MV-4-11 (cell line): ENCODE measurements at places on chromosomes 16 and 17.

- DNase-seq, result no peak
Observed at GRCh38 chr16:89607937-89608740, 5.3 kb upstream of the DPEP1 start.

GRCh38 chr16:66898207-66898606 lies 17.9 kb downstream of the PDP2 start:
- no peak for DNase-seq

- peak; percentile 97 for DNase-seq
Observed at GRCh38 chr17:45345554-45346215, 28.9 kb upstream of the MAP3K14 start.

DNA sequence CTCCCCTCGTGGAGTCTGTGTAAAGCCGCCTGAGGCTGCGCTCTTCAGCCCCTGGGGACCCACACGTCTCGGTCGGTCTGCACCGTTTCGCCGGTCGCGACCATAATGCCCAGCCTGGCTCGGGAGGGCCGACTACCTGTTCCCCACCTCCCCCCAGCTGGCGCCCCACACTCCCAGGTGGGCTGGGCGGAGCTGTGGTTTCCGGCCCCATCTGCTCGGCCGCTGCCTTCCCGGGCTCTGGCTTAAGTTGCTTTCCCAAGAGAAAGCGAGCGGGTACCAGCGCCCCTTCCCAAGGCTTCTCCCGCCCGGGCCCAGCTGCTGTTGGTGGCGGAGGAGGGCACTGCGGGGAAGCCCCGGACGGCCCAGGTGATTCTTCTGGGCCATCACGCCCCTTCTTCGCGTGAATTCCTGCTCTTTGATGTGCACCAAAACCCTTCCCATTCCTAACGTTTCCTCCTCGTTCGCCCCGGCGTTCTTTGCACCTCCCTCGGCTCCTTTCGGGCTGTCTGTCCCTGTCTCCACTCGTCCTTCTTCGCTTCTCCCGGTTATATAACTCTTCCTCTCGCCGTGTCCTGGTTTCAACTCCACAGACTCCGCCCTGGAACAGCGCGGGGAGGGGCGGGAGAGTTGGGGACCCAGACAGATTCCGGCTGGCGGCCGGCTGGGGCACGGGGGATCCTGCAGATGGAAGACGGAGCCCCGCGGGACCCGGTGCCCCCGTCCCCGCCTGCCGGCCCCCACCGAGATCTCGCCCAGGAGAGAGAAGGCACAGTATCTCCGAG lies 2.0 kb downstream of the KDM6B start:
- DNase-seq, result no peak

DNA sequence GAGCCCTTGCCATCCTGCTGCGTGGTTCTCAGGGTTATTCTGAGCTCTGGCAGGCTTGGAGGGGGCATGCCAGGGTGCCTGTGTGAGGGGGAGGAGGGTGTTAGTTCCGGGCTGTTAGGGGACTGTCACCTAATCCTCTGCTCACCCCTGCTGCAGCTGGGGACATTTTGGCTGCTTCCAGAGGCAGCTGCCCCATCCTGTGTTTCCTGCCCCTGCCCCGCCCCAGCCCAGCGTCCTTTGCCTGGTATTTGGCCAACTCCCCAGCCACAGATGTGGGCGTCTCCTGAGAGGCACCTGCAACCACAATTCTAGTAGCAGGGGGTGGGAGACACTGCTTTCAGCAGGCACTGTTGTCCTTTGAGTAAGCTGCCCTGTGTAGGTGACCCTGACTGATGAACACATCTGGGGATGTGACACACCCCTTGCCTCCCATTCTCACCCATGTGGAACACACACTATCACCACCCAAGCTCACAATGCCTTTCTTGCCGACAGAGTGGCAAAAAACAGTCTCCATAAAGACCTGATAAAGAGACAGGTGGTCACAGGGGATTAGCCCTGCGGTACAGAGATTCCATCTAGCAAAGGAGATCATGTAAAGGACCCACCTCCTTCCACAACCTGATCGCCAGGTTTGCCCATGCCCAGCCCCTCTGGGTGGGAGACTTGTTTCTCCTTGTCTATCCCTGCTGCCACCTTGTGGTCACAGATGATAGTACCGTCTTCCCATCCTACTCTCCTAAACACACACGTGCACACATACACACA lies at the start of gene CHRNE:
CHRNE (minus strand) TSS at position 48 of the 768 bp plus-strand sequence; CDS start at position 13, 35 bp downstream.
- peak; percentile 36 for DNase-seq

GRCh38 chr16:6114691-6115090 lies 1017.1 kb upstream of the EEF2KMT start:
- DNase-seq, result no peak
